Stimulated activated CD4-positive, alpha-beta T cell treated with anti-CD3 and anti-CD28 coated beads, Interleukin-12 subunit alpha, Interleukin-12 subunit beta, amount 100 ng/mL, for 24 hours (primary cell): ENCODE measurements at places on chromosomes 11 and 22.

DNA sequence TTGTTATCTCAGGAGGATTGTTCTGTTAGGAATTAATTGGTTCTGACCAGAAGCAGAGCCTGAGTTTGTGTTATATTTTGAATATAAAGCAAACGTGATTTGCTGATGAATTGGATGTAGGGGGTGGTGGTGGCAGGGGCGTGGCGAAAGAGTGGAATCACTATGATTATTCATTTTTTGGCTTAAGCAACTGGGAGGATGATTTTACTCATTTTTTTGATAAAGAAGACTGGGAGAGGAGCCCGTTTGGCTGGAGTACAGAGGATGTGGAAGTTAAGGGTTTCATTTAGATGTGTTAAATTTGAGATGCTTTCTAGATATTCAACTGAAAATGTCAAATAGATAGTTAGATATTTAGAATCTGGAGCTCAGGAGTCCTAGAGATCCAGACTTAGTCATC, 83.4 kb upstream of the MYO18B start:
- no peak for DNase-seq

GRCh38 chr11:130873761-130874160, 42.5 kb downstream of the SNX19 start:
- no peak for DNase-seq

GRCh38 chr22:32589007-32589406, 114.4 kb downstream of the FBXO7 start:
- no peak for DNase-seq

DNA sequence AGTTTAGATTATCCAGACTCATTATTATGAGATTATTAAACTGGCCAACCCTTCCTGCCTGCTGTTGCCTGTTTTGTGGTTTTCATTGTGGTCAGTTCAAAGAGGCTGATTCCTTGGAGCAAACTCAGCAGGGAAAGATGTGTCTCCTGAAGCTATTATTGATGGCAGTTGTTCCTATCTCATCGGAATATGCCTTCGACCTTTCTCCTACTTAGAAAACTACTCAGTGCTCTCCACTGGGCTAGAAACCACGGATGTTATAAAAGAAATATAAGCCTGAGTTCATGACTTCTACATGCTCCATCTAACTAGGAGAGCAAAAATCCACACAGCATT, 80.2 kb upstream of the NAV2 start:
- DNase-seq = no peak

- no peak for DNase-seq
These were observed 808 bp upstream of the MSANTD2 start for GRCh38 chr11:124801014-124801413.

DNA sequence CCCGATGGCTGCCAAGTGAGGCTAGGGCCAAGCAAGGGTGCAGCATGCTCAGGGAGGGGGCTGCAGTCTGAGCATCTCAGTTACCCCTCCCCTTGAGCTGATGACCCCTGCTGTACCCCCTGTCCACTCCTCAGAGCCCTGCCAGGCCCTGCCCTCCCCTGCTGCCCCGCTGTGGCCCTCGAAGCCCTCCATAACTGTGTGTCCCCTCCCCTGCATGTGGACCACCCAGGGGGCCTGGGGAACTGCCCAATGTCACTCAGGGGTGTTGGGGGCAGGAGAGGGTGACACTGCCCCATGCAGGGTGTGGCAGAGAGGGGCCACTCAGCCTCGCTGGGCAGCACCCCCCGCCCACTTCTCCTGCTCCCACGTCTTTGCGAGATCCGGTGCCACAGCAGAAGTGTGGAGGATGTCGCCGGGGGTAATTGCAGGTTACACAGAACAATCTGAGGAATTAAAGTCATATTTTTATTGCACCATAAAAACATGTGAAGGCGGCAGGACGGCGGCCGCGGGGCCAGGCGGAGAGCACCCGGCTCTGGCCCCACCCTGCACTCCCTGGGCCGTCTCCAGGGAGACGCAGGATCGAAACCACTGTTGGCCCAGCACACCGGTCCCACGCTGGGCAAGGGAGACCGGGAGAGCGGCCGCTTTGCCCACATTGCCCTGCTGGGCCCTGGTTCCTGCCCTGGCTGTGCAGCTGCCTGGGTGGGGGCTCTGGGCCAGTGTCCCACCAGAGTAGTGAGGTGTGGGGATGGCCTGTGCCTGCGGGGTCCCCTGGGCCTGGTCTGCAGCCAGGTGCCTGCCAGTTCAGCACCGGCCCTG, 18.7 kb upstream of the GNB1L start:
- DNase-seq = no peak

- no peak for DNase-seq
These were observed 30.1 kb upstream of the ALDH3B2 start for GRCh38 chr11:67704524-67704923.

DNA sequence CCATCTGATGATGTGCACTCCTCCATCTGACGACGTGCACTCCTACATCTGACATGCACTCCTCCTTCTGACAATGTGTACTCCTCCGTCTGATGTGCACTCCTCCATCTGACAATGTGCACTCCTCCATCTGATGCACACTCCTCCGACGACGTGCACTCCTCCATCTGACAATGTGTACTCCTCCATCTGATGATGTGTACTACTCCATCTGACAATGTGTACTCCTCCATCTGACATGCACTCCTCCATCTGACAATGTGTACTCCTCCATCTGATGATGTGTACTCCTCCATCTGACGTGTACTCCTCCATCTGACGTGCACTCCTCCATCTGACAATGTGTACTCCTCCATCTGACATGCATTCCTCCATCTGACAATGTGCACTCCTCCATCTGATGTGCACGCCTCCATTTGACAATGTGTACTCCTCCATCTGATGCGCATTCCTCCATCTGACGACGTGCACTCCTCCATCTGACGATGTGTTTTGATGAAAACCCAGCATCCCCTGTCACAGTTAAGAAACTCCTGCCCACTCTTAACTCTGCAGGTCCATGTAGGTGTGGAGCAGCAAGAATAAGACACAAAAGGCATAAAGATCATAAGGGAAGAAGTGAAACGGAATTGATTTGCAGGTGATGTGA, 9.7 kb upstream of the IL17REL start:
- no peak for DNase-seq

DNA sequence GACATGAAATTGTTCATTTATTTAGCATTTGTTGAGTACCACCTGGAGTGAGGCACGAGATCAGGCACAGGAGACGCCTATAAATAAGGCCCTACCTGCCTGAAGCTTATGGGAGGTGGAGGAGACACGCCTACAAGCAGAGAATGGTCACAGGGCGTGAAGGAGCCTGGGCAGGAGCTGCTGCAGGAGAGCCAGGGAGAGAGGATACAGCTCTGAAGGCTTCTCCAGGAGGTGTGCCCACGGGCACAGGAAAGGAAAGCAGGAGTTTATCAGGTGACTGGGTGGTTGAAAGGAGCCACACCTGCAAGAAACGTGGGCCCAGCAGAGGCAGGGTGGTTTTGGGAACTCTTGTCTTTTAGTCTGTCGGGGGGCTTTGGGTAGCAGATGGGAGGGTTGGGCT, 70.3 kb downstream of the BMAL1 start:
- DNase-seq = no peak

- no peak for DNase-seq
These were observed 59.9 kb downstream of the AMOTL1 start for GRCh38 chr11:94828088-94828487.

GRCh38 chr22:48099251-48099650, 1336.8 kb downstream of the TBC1D22A start:
- no peak for DNase-seq

GRCh38 chr22:48968201-48968959, 859.3 kb downstream of the BRD1 start:
- no peak for DNase-seq

GRCh38 chr22:37309211-37310074, 27.1 kb downstream of the CYTH4 start:
- no peak for DNase-seq

GRCh38 chr11:4546878-4547277, 1.9 kb downstream of the OR52M1 start:
- DNase-seq = no peak

GRCh38 chr11:8440649-8441048, 153.4 kb downstream of the STK33 start:
- DNase-seq = no peak

GRCh38 chr11:27916541-27917100, 191.3 kb downstream of the KIF18A start:
- DNase-seq = no peak

DNA sequence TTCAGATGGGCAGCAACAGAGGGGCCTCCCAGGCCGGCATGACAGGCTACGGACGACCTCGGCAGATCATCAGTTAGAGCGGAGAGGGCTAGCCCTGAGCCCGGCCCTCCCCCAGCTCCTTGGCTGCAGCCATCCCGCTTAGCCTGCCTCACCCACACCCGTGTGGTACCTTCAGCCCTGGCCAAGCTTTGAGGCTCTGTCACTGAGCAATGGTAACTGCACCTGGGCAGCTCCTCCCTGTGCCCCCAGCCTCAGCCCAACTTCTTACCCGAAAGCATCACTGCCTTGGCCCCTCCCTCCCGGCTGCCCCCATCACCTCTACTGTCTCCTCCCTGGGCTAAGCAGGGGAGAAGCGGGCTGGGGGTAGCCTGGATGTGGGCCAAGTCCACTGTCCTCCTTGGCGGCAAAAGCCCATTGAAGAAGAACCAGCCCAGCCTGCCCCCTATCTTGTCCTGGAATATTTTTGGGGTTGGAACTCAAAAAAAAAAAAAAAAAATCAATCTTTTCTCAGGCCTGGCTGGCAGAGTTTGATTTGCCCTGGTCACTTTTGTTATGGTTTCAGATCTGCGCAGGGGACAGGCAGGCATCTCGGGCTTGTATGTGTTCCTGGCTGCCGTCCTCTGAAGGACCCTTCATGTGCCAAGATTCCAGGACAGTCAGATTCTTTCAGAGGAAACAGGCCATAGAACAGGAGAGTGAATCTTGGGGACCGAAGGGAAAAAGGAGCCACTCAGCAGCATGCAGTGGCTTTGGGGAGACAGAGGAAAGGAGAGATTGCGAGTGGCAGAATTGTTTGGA, 5.3 kb downstream of the TAGLN start:
- no peak for DNase-seq

DNA sequence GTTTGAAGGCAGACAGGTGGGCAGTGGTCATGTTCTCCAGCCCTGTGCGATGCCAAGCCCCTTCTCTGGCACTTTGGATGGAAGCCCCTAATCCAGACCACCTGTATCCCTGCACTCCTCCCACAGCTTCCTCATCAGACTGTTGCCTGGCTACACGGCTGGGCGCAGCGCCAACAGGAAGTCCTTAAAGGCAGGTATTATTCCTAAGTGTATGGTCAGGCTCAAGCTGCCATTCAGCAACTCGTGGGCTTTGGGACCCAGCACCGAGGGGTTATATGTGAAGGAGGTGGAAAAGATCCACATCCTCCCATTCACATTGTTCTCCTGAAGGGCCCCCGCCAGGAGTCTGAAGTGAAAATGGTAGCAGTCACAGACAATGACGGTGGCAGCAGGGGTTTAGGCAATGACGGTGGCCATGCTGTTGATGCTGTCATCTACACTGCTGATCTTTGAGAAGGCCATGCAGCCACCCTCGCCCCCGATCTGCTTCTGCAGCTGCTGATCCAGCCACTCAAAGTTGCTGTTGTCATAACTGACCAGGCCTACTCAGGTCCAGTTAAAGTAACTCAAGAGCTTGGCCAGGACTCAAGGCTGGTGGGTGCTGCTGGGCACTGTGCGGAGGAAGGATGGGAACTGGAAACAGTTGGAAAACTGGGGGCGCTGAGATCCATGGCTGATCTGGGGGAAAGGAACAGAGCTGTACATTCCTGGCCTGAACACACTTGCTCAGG, 27.7 kb downstream of the OR6Q1 start:
- DNase-seq = no peak

GRCh38 chr22:39851606-39852315, 41.8 kb downstream of the ENTHD1 start:
- no peak for DNase-seq

DNA sequence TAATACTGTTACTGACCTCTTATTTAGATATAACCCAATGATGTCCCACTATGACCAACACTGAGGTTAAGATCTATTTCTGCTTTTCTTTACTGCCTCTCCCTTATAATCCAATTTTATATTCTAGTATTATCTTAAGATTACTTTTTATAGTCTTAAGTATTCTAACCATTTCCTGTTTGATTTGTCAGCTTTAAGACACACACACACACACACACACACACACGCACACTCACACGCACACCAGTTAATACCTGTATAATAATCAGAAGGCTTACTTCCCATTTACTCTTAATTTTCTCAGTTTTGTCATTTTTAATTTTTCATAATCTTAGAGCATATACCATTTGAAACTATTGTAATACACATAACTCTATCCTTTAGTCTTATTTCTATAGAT, 226.0 kb upstream of the C11orf87 start:
- DNase-seq = no peak

DNA sequence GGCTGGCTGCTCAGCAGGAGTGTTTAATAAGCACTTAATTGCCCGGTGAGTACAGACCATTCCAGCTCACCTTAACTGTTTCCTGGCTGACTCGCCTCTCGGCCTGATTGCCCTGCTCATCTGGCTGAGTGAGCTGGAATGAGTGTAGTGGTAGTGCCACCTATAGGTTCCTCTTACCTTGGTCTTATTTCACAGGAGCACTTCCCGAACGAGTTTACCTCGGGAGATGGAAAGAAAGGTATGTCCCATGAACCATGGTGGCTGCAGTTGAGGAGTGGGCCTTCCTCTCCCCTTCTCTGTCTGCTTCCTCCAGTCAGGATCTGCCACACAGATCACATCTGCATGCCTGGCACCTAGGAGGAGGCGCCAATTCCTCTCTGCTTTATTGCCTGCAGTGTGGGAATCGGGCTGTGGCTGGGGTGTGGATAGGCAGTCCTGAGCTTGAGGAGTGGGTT, 26.7 kb downstream of the UPB1 start:
- peak; percentile 18 for DNase-seq

- DNase-seq = no peak
These were observed 60.9 kb downstream of the LRP5 start for GRCh38 chr11:68373189-68373814.

- no peak for DNase-seq
These were observed 32.7 kb upstream of the DDX10 start for GRCh38 chr11:108632041-108632704.

DNA sequence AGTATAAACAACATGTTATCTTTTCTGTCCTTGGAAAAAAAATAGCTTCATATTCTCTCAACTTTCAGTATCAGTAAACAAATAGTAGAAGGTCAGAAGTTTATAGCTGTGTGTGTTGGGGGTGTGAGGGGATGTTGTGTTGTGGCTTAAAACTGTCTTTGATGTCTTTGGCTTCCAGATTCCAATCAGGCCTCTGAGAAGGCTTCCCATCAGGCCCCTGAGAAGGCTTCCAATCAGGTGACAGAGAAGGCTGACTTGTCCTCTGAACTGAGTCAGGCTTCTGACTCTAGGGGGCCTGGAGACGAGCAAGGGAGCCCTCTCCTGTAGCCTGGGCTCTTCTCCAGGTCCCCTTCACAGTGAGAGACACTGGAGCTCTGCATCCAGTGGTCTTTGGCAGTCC, 9.3 kb downstream of the MTFP1 start:
- DNase-seq = no peak

- no peak for DNase-seq
These were observed 5.9 kb upstream of the IFITM3 start for GRCh38 chr11:326592-326841.

DNA sequence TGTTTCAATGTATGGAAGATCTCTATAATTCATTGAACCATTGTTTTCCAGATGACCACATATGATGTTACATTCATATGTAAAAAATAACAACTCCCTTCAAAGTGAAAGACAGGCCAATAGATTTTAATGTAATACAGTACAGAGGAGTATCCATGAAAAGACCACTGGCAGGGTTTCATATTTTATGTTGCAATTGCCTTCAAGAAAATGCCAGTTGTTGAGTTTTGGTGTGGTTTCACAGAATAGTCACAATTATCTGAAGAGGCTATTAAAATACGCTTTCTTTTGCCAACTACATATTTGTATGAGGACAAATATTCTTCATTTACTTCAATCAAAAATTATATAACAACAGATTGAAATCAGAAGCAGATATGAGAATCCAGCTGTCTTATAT, 14.3 kb downstream of the AMOTL1 start:
- no peak for DNase-seq
